Activated T-helper 9 cell treated with anti-CD3 and anti-CD28 coated beads, Interleukin-2, amount 50 U/mL, for 16 hours (primary cell): ENCODE measurements at places on chromosomes 7 and 10.

GRCh38 chr10:100817268-100817839 lies 72.0 kb downstream of the PAX2 start:
- DNase-seq, result no peak

DNA sequence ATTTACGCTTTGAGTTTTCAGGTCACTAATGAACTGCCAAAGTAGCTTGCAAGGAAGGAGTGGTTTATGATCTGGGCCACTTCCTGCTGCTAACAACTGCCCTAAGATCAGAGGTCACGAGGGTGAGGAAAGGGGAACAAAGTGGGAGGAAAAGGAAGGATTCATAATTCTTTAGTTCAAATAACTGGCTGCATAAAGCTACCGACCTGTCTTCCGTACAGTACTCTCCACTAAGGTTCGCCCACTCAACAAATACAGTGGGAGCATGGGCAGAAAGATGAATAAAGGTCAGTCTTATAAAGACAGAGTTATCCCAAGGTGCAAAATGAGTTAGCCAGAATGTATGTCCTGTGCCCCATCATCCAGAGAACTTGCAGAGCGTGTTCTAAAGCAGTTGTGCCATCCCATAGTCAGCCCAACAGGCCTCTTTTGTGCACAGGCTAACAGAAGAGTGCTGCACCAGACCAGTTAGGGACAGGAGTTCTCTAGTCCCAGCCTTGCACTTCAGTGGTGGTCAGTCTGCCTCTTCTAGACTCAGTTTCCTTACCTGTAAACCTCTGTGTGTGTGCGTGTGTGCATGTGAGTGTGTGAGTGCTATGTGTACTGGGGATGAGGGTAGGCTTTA lies 65.9 kb downstream of the CREB3L2 start:
- no peak for DNase-seq

DNA sequence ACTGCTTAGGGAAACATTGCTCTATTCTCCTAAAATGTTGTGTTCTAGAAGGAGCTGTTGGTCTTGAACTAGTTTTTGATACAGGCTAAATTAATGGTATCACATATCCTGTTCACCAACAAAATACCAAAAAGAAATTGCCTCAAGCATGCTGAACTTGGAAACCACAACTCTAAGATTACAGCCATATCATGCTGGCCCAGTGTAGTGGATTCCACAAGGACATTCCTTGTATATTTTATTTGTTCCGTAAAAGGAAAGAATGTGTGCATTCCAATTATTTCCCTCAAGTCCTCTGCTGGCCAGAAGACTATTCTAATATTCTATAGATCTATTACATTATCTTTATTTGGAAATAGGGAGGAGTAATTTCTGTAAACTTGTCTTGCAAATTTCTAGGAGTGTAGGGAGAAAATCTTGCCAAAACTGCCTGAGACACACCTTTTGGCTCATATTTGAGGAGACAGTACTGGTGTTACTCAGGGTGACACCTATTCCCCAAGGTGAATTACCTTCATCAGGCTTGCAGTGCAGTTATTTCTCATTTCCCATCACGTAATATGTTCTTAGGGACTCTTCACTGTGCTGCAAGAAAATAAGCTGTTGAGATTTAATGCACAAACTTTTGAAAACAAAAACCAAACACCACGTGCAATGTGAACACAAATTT lies 1.9 kb upstream of the NEBL start:
- no peak for DNase-seq

DNA sequence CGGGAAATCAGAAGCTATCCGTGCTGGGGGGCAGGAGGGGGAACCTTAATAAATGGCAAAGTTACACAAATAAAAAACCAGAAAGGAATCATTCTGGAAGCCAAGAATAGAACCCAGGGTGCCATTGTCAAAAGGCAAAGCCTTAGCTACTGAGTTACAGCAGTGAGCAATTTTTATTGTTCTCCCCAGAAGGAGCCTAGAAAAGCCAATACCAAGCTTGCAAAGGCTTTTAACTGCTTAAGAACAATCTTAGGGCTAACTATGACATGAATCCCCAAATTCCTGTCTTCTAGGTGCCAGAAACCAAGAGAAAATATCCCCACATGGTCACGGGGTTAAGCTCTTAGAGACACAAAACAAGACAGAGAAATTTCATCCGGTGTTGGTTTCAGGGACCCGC lies 482.7 kb downstream of the CCSER2 start:
- no peak for DNase-seq

DNA sequence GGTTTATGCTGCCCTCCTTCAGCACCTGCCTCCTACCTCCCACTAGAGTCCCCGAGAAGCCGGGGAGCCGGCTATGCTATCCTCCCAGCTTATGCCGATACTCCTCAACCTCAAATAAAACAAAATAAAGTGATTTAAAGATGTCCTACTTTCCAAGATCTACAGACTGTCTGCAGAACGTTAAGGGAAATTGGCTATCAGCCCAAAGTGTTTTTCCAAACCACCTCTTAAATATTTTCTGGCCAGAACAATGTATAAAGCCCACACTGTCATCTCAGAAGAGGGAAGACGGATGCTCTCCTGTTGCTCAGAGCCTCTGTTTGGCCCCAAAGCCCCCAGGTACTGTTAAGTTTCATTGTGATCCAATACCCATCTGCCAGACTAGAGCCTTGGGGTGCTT lies 54.0 kb upstream of the MGMT start:
- DNase-seq, result no peak

DNA sequence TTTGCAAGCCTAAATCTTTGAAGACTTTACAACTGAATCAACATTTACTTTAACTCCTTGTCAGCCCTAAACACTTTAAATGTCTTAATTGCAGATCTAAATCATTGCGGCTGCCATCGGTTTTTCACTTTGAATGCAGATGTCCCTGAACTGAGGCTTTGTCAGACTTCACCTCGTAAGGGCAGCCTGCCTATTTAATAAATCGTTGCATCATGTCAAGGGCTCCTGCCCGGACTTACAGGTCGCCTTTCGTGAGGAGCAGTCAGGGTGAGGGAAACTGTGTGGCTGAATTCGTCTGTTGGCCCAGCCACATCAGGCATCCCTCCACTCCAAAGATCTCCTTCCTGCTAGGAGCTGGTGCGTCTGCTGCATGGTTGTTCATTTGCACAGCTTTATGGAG lies 368.2 kb upstream of the NPVF start:
- DNase-seq, result no peak

DNA sequence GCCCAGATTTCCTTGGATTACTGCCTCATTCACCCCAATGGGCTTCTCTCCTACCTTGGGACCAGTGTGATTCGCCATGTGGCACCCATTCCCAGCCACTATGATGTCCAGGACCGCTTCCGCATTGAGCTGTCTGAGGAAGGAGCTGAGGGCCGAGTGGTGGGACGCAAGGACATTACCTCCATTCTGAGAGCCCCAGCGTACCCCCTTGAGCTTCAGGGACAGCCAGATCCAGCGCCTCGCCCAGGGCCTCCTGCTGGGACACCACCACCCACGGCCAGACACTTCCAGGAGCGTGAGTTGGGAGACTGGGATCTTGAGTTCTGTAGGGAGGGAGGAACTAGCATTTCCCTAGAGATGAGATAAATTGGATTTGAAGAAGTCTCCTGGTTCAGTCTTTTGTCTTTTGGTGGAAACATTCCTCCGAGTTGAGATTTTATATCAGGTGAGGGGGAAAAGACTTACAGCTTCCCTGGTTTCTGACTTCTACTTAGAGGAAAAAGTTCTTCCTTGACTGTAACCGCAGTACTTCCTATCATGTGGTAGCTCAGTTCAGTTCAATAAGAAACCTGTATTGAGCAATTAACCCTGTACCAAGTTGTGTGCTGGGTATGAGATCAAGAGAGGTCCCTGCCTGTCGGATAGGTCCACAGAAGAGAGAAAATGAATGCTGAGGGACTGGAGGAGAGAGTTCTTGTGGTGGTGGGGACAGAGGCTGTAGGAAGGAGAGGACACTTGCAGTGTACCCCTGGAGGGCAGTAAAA lies 1.3 kb downstream of the MOSPD3 start:
- DNase-seq, result no peak

GRCh38 chr10:93695740-93696139 lies 6.7 kb downstream of the FRA10AC1 start:
- no peak for DNase-seq

- DNase-seq, result no peak
Measured at GRCh38 chr10:27783660-27784059, 38.0 kb upstream of the MKX start.

DNA sequence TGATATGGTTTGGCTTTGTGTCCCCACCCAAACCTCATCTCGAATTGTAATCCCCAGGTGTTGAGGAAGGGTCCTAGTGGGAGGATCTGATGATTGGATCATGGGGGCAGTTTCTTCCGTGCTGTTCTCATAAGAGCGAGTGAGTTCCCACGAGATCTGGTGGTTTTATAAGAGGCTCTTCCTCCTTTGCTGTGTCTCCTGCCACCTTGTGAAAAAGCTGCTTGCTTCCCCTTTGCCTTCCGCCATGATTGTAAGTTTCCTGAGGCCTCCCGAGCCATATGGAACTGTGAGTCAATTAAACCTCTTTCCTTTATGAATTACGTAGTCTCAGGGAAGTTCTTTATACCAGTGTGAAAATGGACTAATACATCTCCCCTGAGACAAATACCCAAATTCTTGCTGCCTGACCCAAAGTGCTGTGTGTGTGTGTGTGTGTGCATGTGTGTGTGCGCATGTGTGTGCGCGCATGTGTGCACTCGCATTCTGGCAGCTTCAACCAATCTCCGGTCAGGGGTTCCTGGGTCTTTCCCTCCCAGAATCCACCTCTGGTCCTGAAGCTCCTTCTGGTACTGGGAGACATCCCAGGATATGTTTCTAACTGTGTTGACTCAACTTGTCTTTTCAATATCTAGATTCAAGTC lies 98.1 kb upstream of the LRRC4 start:
- no peak for DNase-seq

DNA sequence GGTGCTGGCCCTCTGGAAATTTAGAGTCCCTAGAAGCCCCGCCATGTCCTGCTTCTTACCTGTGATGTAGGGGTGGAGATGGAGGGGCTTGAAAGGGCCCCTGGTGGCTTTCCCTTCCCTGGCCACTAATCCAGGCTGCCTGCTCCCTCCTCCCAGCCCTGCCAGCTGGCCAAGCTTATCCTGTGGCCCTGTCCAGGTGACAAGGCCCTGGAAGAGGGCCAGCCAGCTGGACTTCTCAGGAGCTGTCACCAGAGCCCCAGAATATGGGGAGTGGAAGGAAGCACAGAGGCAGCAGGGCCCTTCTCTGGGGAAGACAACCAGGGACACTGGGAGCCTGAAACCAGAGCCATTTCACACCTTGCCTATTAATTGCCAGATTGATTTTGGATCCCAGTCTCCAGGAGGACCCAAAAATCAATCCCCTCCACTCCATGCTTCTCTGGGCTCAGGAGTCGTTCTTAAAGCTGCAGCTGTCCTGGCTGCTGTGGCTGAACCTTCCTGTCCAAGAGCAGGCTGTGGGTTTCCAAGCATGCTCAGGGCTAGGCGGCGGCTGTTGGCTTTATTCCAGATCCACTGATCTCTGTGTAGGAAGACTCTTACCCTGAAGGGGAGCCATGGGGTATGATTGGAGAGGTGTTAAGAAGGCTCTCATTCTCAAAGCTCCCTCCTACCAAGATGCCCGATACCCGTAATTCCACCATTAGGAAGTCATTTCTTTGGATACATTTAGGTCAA lies 52.6 kb upstream of the PCBD1 start:
- no peak for DNase-seq

DNA sequence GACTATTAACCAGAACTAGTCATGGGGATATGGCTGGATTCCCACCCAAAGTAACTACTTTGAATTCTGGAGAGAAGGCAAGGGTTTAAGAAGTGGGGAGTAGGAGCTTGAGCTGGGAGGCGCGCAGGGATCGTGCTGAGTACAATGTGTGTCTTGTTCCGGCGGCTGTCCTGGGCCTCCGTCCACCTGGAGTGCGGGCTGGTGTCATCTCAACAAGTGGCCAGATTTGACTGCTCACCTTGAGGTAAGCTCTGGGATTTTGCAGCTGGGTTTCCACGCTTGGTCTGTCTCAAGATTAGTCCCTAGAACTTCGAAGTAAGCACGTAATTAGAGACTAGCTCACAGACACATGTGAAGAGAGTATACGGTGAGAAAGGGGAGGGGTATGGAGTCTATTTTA lies 49.4 kb downstream of the GLRX3 start:
- no peak for DNase-seq
